Left forelimb (tissue), 1 donor: ENCODE measurements at places on chromosomes 2 and 18.

- no peak for DNase-seq
These were observed 31.4 kb downstream of the MYO5B start for GRCh38 chr18:50163505-50163904.

GRCh38 chr2:113127646-113128570, 510 bp downstream of the IL1RN start:
- no peak for DNase-seq

GRCh38 chr18:58660915-58661314, 10.3 kb upstream of the MALT1 start:
- DNase-seq = no peak

DNA sequence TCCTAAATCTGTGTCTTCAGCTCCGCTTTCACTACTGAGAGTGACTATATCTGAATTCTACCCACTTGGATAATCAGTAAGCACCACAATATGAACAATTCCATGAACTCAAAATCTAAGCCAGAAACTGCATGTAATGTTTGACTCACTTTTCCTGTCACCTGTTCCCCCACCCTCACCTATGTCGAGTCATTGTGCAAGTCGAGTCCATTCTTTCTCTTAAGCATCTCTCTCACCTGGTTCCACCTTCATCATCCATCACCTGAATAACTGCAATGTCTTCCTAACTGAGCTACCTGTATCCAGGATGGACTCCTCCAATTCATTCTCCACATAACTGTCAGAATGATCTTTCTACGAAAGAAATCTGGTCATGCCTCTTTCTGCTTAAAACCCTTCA, 58.2 kb downstream of the PPP1R1C start:
- DNase-seq = no peak

DNA sequence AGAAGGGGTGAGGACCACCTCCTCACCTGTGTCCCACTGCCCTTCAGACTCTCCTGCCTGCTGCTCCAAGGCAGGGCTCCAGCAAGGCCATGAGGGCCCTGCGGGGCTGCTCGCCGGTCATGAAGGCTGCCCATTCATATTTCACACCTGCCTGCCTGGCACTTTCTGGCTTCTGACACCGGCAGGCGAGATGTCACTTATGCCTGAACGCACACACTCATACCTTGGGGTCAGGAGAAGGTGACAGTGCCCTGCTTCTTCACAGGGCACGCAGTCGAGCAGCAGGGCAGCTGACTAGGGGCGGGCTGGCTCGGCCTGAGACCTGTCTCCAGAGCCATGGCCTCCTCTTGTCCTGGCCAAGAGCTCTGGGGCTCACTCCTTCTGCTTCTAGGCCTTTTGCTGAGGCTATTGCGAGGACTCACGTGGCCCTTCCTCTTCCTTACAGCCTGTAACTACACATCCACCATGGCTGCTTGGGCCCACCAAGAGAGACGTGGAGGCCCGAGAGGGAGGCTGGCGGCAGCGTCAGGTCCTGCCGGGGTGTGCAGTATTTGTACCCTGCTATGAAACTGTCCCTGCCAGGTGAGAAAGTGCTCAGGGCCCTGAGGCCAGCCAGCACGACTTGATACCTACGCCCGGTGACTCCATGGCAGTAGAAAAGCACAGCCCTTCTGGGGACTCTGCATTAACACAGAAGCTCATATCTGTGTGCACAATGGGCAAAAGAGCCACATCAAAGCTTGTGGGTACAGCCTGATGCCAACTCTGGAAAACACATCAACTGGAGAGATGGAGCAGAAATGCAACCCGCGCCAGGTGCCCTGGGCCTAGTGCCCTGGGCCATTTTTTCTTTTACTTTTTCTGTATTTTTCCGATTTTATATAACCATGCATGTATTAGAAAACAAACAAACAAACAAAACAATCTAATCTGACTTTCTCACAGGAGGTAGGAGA, 30.6 kb downstream of the HS6ST1 start:
- DNase-seq = no peak
